ENCODE measurements at places on chromosomes 3 and 15.

DNA sequence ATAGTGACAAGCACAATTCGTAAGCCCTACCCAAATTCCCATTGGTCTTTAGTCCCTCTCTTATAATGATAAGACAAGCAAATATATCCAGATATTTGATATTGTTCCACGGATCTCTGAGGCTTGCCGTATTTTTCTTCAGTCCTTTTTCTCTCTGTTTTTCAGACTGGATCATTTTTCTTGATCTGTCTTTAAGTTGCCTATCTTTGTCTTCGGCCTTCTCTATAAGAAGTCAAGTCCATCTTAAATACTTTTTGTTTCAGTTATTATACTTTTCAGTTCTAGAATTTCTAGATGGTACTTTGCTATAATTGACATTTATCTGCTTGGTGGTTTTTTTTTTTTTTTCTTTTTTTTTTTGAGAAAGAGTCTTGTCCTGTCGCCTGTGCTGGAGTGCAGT is 13.7 kb upstream of the BLM start:
- no peak for DNase-seq

GRCh38 chr3:169454060-169454317 is 209.5 kb downstream of the MECOM start:
- no peak for DNase-seq

- DNase-seq: no peak
Measured at GRCh38 chr3:165885558-165886270, 48.5 kb upstream of the BCHE start.

GRCh38 chr15:82047453-82048400 is 1.9 kb upstream of the MEX3B start:
- DNase-seq: no peak

DNA sequence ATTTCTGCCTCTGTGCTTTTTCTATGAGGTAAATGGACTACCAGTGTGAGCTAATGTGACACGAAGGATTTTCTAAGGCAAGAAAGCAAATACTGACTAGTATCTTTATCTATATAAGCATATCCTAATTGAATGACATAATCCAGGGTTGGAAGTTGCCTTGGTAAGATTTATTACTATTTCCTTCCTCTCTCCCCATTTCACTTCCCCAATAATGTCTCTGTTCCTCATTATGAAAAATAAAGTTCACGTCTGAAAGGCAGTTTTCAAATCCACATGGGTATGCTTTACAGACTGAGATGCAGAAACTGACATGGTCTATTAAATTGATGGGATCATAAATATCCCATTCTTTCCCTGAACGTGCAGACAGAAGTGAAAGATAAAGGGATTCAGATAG is 86.0 kb downstream of the DTWD1 start:
- no peak for DNase-seq

DNA sequence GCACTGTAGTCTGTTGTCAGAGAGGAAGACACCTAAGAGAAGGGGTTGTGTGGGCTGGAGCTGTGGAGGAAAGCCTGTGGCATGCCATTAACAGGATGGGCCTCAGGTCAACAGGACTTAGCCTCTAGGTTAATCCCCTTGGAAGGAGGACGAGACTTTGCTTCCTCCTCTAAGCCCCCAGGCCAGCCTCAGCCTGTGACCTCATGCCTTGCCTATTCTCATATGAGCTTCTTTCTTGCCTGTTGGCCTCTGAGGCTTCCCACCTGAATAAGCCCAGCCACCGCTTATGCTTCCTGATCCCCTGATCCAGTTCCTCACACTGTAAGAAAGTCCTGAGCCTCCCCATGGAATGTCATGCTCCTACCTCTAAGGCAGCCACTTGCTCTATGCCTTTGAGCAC is 52.2 kb upstream of the TBC1D21 start:
- no peak for DNase-seq

DNA sequence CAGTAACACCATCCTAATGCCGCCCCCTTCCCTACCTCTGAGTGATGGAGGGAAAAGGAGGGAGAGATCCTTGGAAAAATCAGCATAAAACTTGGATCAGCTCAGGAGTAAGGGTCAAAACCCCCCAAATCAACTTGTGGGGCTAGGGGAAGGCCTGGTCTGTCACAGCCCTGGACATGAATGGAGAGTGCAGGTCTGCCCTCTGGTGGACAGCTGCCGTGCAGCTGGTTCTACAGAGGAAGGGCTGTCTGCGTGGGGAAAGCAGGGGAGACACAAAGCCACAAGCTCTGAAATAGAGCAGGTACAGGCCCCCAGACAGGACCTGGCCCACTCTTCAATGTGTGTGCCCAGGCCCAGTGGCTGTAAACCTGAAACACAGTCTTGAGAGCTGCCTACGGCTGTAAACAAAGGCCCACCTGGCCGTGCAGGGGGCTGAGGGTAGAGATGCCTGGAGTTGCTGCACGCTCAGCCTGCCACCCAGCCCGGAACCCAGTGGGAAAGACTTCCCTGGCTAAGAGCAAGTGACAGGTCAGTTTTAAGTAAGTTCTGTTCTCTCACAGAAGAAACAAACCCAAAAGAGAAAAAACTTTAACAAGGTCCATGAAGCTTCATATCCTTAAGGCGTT is 16.4 kb downstream of the CLK3 start:
- peak; percentile 82 for DNase-seq

DNA sequence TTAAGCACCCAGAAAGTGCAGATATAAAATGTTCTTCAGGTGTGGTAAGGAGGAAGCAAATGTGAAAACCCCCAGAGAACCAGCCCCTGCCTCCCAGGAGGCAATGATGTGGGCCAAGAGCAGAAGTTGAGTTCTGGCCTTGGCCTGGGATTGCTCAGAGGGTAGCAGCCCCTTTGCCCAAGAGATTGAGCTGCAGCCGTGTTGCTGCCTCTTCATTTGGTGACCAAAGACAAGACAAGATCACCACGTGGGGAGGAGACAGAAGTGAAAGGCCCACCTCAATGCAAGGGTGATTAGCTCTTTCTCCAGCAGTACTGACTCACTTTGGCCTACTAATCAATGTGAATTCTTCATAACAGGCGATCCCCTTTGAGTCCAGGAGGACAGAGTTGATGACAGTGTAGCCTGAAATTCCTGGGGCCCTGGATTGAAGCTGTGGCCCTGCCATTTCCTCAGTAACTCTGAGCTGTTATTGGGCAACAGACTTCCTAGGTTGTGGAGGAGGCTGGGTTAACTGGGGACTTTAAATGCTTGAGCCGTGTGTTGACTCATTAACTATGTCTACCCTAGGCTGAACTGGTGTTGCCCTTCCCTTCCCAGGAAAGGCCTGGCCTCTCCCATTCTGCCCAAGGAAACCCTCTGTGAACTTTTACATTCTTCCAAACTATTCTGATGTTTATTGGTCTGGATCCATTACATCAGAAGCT is 86.5 kb downstream of the ST6GAL1 start:
- no peak for DNase-seq

- no peak for DNase-seq
Measured at GRCh38 chr3:43723121-43723734, 32.5 kb downstream of the ABHD5 start.

GRCh38 chr15:85500060-85500708 is 119.8 kb downstream of the AKAP13 start:
- DNase-seq: no peak

DNA sequence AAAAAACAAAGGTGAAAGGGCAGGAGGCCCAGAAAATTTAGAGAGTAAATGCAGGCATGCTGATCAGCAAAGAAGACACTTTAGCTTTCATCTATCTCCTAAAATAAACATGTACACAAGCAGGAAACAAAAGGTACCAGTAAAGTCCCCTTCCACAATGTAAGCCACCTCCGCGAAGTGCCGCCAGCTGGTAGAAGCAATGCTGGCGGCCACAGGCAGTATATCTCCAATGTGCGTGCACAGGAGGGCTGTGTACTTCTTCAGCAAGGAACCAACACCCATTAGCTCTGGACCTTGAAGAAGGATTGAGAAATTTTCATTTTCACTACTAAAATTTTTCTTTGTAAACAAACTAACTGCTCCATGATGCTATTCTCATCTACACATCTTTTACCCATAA is 75.4 kb downstream of the HERC2 start:
- DNase-seq: no peak

- DNase-seq: no peak
Measured at GRCh38 chr3:126308394-126309125, 48.6 kb downstream of the KLF15 start.

GRCh38 chr3:133489466-133490085 is 83.9 kb upstream of the CDV3 start:
- no peak for DNase-seq

DNA sequence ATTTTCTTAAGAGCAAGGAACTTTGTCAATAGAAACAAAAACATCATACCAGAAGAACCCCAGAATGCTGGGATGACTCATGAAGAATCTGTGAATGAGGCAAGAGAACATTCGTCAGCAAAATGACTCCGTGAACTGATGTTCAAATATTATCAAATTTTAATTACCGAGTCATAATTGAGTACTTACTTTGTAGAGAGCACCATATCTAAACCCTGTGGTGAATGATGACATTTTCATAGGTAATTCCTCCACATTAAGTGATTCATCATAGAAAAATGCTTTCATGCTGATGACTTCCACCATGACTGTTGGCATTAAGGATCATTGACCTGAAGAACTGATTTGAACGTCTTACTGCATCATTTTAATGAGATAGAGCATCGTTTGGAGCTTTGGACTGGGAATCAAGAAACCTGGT is 56.3 kb downstream of the PPARG start:
- DNase-seq: no peak

DNA sequence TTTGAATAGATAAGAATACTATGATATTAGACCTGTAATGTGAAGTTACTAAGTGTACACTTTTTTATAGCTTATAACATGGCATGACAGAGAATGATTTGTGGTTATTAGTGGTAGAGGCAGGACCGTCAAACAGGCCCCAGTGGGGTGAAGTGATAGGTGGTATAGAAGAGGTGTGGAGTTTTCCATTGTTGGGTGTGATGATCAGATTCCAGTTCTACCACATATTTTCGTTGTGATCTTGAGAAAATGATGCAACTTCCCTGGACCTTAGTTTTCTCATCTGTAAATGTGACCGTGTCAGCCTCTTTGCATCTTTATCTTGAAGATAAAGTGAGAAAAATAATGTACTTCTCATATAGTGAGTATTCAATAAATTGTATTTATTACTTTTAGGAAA is 30.3 kb upstream of the UTS2B start:
- no peak for DNase-seq

- DNase-seq: no peak
Measured at GRCh38 chr3:62122819-62123218, 250.5 kb downstream of the FEZF2 start.

- no peak for DNase-seq
Measured at GRCh38 chr3:74808506-74809275, 194.2 kb upstream of the CNTN3 start.

- no peak for DNase-seq
Measured at GRCh38 chr3:141065841-141066805, 15.0 kb downstream of the SPSB4 start.

DNA sequence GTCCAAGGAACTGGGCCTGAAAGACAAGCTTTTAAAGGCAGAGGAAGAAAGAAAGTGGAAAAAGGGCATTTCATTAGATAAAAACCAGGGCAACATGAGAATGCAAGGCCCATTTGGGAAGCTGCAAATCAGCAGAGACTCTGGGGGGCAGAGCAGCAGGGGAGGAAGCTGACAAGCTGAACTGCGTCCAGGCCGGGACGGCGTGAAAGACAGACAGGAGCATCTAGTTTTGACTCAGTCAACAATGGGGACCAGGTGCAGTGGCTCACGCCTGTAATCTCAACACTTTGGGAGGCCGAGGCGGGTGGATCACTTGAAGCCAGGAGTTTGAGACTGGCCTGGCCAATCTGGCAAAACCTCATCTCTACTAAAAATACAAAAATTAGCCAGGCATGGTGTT is 69.9 kb downstream of the CDC25A start:
- DNase-seq: no peak

DNA sequence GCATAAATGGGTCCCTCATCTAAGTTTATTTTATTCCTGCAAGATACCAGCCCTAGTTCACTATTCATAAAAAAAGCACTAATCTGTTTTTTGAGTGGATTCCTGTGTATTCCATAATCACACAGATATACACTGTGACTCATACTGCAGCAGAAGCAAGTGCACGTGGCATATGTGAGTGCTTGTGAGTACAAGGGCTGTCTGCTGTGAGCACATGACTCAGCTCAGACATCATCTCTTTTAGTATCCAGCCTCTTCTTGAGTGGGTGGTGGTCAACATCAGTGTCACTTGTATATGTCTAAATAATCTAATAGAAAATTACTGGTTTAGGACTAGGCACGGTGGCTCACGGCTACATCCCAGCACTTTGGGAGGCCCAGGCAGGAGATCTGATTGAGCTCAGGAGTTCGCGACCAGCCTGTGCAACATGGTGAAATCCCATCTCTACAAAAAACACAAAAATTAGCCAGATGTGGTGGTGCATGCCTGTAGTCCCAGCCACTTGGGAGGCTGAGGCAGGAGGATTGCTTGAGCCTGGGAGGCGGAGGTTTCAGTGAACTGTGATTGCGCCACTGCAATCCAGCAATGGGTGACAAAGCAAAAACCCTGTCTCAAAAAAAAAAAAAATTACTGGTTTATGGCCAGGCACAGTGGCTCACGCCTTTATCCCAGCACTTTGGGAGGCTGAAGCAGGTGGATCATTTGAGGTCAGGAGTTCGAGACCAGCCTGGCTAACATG is 49.8 kb downstream of the NIPA2 start:
- DNase-seq: no peak

- DNase-seq: no peak
Measured at GRCh38 chr3:169562988-169563774, 100.3 kb downstream of the MECOM start.

DNA sequence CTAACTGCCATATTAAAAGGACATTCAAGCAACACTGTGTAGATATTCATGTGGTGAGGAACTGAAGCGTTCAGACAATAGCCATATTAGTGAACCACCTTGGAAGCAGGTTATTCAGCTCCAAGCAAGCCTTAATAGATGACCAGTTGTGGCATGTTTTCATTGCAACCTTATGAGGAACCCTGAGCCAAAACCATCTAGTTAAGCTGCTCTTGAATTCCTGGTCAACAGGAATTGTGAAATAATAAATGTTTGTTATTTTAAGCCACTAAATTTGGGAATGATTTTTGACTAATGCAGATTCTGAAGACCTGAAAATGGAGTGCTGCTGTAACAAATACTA is 73.0 kb downstream of the SPRED1 start:
- DNase-seq: no peak
